Suppressor macrophage treated with lipopolysaccharide for 4 hours (primary cell): ENCODE measurements at places on chromosomes 11 and 22.
A peak's percentile ranks its signal among the peaks of the same experiment; 100 is the strongest.

GRCh38 chr22:36026741-36027140 lies 1.9 kb downstream of the RBFOX2 start:
- DNase-seq = no peak

DNA sequence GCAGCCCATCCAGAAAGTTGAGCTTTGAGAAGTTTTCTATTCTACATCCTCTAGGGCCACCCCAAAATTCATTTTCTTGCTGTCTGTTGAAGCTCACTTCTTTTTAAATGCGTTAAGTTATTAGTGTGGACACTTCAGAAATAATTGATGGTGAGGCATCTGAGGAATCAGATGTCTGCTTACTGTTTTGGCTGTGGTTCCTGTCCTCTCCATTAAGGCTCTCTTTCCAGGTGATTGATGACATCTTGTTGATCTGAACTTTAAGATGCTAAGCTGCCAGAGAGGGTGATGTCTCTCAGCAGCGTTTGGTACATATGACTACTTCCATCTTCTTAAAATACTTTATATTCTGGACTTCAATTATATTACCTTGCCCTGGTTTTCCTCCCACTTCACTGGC lies 45.2 kb downstream of the FAT3 start:
- no peak for DNase-seq

- DNase-seq = no peak
Observed at GRCh38 chr11:65357856-65358356, 3.4 kb downstream of the TIGD3 start.

GRCh38 chr11:66287889-66288670 lies 863 bp downstream of the YIF1A start:
- DNase-seq = no peak

- DNase-seq = no peak
Observed at GRCh38 chr11:125175896-125176575, 11.5 kb downstream of the PKNOX2 start.

DNA sequence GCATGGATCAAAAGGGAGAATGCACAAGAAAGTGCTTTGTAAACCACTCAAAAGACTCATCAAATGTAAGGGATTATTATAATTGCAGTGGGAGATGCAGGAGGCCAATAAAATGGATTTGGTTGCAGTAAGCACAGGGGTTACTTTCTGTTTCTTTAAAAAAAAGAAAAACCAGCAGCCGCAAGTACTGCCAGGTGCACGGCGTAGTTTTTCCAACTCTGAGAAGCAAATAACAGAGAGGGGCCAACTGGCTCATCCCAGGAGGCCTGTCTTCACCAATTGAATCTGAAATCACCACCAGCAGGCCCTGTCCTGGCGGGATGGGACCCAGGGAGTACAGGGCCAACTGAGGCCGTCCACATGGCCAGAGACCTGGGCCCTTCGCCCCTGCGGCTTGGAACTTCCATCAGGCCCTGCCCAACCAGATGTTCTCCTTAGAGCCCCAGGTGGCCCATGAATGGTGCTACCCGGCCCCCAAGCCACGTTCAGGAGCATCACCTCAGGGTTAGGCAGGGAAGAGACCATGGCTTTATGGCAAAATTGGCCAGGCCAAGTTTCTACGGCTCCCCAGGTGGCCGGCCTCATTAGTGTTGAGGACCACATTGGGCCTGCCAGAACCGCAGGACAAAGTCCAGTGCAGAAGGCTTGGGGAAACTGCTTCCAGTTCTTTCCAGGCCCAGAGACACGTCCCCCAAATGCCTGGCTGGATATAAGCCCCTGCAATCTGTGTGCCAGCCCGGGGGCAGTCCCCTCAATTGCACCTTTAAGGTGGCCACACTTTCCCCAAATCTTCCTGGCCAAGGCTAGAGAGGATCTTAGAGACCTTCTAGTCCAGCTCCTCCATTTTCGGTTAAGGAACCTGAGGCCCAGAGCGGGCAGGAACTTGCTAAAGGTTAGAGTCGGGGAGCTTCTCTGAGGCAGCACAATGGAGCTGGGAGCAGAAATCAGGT lies 61.7 kb downstream of the CHRDL2 start:
- no peak for DNase-seq

GRCh38 chr11:79367844-79368243 lies 73.0 kb downstream of the TENM4 start:
- no peak for DNase-seq

DNA sequence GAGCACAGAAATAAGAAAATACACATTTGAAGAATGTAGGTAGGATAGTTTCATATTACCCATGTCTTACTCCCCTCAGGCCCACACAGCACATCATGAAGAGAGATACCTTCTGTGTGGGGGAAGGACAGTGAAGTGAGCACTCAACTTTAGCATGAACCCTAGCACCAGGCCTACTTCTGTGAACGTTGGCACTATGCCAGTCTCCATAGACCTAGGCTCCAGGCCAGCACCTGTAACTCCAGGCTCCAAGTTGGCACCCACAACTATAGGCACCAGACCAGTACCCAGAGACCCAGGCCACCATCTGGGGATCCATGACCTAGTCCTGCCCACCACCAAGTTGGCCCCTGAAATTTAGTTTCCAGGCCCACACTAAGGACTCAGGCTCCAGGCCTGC lies 410.9 kb downstream of the INSC start:
- no peak for DNase-seq

DNA sequence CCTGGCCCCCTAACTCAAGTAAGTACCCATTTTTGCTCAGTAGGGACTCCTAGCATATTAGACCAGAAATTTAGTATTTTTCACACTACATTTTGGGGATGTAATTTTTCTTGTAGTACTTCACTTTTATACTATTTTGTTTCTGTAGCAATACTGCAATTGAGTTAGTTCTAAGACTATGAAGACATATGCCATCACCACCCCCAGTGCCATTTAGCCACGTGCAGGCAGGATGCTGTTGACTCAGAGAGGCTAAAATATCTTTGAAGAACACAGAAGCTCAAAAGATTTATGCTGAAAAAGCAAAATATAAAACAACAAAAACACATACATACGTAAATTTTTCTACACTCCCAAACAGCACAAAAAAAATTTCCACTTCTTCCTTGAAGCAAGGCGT lies 29.1 kb upstream of the DLAT start:
- peak; percentile 66 for DNase-seq

GRCh38 chr11:6360183-6360582 lies 30.1 kb upstream of the SMPD1 start:
- DNase-seq = no peak

DNA sequence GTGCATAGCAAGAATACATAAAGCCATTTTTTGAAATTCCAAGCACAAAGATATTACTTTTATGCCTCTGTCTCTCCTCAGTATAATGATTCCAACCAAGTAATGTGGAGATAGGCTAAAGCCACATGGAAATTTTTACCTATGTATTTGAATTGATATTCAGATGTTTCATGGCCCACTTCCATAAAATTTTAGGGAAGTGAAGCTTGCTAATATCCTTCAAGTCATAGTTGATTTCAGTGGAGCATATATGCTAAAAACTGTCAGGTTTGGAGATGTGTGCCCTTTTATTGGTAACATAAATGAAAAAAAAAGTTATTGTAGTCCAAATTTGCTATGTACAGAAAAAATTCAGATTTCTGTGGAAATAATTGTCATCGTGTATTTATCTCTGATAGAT lies 12.3 kb downstream of the MS4A4E start:
- DNase-seq = no peak

- no peak for DNase-seq
Observed at GRCh38 chr22:19981961-19982920, 34.4 kb downstream of the ARVCF start.

- no peak for DNase-seq
Observed at GRCh38 chr11:119432484-119433357, 9.7 kb upstream of the THY1 start.

DNA sequence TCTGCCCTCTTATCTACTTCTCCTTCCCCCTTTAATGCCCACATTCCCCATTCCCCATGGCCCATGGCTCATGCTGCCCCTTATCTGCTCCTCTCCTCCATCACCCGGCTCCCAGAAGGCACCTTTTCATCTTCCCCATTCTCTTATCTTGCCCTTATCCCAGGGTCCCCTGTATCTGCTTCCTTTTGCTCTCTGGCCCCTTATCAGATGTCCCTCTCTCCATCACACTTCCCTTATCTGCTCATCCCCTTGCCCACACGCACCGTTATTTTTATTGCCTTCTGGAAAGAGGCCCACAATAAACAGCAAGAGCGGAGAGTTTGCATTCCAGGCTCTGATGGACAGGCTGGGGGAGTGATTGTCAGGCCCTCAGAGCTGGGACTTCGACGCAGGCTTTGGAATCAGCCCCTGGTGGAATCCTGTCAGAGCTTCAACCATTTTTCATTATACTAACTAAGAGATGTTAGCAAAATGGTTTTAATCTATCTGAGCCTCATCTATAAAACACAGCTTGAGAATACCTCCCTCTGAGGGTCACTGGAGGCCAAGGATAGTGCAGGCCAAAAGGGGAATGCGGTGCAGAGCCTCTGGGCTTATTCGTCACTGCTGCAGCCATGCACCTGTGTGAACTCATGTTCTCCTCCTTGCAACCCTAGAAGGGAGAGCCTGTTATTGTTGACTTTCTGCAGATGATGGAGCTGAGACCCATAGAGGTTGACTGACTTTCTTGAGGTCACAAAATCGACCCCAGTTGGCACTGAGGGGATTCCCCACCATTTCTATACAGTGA lies 37.0 kb upstream of the LRRC55 start:
- no peak for DNase-seq

DNA sequence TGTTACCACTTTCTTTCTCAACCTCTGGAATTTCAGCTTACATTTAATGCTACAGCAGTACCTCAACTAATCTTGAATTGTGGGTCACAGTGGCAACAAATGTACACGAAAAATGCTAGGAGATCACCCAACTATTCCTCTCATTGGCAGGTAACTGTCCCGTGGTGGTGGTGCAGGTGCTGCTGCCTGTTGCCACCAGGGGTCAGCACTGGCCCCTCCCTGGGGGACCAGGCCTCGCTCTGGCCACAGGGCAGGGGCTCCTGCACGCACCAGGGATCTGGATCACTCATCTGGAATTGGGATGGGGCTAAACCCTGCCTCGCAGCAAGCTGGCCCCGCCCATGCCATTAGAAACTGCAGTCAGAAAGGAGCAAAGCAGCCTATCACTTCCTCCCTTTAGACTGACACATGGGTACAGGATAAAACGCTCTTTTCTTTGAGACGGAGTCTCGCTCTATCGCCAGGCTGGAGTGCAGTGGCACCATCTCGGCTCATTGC lies 6.9 kb upstream of the POLDIP3 start:
- DNase-seq = peak; percentile 55

DNA sequence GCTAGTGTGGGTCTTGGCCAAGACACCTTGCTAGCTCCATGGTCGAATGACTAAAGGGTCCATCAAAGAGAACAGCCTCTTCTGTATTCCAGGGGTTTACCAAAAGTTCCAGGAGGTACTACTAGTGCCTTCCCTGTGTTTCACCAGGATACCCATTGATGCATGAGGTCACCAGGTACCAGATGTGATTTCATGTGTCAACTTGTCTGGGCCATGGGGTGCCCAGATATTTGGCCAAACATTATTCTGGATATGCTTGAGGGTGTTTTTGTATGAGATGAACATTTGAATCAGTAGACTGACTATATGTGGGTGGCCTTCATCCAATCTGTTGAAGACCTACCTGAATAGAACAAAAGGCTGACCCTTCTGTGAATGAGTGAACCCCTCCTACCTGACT lies 92.8 kb downstream of the GALNT18 start:
- DNase-seq = no peak

DNA sequence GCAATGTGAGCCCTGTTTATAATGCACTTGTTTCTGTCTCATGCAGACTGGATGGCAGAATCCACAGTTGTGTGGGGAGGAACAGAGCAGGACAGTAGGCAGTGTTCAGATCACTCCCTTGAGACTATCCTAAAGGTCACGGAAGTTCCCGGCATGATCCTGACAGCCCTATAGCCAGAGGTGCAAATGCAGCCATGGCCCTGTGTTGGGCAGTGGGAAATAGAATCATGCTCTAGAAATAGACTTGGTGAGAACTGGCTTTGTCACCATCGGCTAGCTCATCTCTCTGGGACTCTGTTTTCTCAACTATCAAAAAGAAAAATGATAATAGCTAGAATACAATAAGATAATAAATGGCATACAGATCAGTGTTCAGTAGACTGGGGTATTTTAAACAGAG lies 123.2 kb downstream of the FEZ1 start:
- DNase-seq = no peak

DNA sequence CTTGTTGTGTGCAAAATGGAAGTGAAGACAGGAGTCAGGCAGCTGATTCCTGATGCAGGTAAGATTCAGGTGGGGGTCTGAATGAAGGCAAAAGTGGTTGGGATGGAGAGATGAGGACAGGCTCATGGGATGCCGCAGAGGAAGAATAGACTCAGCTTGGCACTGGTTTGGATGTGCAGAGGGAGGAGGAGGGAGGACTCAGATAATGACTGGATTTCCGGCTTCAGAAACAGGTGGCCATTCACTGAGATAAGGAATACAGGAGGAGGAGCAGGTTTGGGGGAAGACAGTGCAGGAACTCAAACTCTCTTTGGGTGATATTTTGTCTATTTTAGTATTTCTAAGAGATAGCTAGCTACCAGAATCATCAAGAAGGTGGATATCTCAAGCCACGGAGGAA lies 19.2 kb downstream of the RASSF10 start:
- no peak for DNase-seq

- no peak for DNase-seq
Observed at GRCh38 chr11:9973921-9974320, 310.0 kb downstream of the SWAP70 start.

- no peak for DNase-seq
Observed at GRCh38 chr11:71268706-71269321, 16.4 kb upstream of the SHANK2 start.

GRCh38 chr11:6402561-6402981 lies 12.3 kb downstream of the SMPD1 start:
- no peak for DNase-seq

GRCh38 chr11:92225125-92225567 lies 528 bp downstream of the FAT3 start:
- no peak for DNase-seq

GRCh38 chr11:47726878-47727514 lies 11.8 kb upstream of the AGBL2 start:
- DNase-seq = no peak

DNA sequence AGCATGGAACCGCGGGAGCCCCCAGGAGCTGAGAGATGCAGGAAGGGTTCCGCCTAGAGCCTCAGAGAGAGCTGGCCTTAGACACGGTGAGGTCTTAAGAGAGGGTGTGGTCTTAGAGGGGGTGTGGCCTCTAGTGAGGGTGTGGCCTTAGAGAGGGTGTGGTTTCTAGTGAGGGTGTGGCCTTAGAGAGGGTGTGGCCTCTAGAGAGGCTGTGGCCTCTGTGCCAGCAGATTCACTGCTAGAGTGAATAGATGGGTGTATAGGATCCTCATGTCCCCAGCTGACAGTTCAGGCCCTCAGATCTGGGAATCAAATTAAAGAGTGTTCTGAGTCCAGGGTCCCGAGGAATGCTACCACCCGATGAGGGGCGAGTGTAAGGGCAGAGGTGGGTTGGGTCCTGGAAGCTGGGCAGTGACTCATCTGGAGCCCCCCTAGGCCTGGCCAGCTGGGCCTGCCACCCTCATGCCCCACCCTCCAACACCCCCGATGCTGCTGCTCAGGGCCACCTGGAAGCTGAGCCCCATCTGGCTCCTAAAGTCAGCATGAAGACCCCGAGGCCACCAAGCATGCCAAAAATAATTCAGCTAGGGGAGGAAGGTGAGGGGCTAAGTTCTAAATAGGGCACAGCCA lies 49.5 kb downstream of the IGF2 start:
- peak; percentile 57 for DNase-seq

- DNase-seq = no peak
Observed at GRCh38 chr22:39367035-39367434, 17.2 kb downstream of the SYNGR1 start.
